Left ventricle myocardium inferior (tissue), 1 donor: ENCODE measurements at places on chromosomes 3 and 15. TPM values are rescaled to one million over a fixed set of nuclear protein-coding genes. Genes with fewer than 3 reads are reported as not detected.

EFCC1 gene
- total RNA-seq, result 1.5 TPM

CCDC54 gene
- not detected for total RNA-seq

HHLA2 gene
- total RNA-seq, result not detected

IL17RC gene
- total RNA-seq, result 35.0 TPM

LINGO1 gene
- 0.96 TPM for total RNA-seq

ZKSCAN7 gene
- total RNA-seq, result 2.6 TPM

DHX30 gene
- total RNA-seq, result 49.8 TPM

LTK gene
- 1.2 TPM for total RNA-seq

RFTN1 gene
- total RNA-seq, result 22.9 TPM

CDHR4 gene
- not detected for total RNA-seq

DNA sequence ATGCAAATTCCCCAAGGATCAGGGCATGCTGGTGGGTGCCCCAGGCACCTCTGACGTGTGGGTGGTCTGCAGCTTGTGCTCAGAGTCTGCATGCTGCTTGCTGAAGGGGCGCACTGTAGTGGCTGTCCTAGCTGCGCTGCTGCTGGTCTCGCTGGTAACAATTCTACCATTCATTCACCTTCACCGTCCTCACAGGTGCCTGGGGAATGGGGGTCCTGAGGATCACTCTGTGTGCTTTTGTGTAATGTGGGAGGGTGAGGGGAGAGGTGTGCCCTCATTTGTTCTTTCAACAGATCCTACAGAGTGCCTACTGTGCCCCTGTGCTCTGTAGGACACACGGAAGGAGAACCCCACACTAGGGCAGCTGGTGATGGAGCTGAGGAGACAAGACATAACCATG is 2.1 kb upstream of the ITGA11 start:
- DNase-seq, result no peak

- no peak for DNase-seq
These were observed 15.0 kb downstream of the SNAP23 start for GRCh38 chr15:42510258-42511006.

DNA sequence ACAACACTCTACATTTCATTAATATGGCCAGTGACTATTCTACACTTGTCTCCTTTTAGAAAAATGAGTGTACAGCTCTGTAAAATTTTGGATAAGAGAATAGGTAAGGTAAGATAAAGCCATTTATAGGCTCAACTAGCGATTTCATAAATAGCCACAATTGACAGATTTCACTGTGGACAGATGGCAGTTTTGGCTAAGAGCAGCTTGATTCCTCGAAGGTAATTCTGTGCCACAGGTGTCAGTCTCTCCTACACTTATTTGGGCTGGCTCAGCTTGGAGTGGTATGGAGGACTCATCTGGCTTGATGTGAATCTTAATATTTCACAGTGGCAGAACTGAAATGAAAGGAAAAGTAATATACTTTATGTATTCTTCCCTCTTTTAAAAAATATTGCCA is 536.7 kb upstream of the TBL1XR1 start:
- no peak for DNase-seq

DNA sequence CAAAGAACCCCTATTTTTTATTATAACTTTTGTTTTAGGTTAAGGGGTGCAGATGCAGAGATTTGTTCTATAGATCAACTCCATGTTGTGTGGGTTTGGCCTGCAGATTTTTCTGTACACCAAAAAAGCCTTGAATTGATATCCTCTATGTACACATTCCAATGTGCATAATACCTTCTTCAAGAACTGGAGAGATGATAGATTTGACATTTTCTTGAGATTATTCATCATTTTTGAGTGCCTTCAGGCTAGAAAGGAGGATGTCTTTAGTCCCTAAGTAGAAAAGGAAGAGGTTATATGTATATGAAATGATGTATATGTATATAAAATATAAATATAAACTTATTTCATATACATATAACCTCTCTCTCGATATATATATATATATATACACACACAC is 1190.0 kb upstream of the ALCAM start:
- DNase-seq, result no peak

DNA sequence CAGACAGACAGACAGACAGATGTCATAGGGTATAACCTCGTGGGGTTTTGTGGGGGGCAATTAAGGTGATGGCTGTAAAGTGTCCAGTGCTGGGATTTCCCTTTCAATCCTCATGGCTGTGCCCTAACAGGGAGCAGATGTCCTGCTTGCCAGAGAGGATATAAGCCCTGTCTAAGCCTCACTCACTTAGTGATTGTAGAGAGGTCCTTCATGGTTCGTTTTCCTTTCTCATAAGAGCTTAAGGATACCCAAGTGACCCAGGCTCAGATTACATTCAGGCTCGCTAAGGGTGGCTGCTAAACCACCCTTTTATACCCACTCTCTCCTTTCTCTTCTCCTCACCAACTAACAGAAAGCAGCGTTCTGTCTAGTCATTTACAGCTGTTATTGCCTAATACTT is 19.2 kb downstream of the LYSMD2 start:
- DNase-seq, result no peak

DNA sequence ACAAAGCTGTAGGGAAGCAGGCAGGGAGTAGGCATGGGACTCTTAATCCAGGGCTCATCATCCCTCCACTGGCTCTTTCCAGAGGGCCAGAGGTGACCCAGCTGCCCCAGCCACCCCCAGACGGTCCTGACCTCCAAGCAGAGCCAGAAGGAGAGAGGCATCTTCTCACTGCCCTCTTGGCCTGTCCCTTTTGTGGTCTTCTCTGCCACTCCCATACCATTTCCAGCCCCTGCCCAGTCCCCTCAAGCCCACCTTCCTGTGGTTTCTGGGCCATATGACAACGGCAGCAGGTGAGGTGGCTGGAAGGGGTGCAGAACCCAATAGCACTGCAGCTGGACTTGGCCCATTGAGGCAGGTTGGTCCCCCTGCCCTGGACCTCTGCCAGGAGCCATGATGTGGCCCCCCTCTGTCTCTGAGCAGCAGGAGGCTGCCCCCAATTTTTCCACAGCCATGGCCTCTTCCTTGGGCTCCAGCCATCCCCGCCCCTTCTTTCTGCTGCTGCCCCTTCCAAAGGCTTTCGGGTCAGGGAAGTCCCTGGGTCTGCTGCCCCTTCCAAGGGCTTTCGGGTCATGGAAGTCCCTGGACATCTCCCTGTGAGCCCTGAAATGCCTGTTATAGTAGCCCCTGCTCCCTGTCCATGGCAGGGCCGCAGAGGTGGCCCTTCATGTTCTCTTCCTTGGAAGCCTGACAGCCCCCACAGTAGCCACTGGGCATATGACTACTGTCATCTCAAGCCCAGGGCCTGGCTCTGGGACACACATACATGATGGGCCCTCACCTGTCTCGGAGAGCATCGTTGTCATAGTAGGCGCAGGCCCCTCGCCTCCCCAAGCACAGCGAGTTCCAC is 39.5 kb upstream of the RAB6B start:
- no peak for DNase-seq

- no peak for DNase-seq
These were observed 256.2 kb downstream of the RORA start for GRCh38 chr15:60972866-60973265.

- peak; percentile 24 for DNase-seq
These were observed 95.3 kb downstream of the ITPR1 start for GRCh38 chr3:4588466-4588865.

GRCh38 chr15:42035435-42035761 is 14.6 kb upstream of the PLA2G4E start:
- no peak for DNase-seq

- peak; percentile 13 for DNase-seq
These were observed 91.1 kb downstream of the VGLL4 start for GRCh38 chr3:11552289-11553264.

DNA sequence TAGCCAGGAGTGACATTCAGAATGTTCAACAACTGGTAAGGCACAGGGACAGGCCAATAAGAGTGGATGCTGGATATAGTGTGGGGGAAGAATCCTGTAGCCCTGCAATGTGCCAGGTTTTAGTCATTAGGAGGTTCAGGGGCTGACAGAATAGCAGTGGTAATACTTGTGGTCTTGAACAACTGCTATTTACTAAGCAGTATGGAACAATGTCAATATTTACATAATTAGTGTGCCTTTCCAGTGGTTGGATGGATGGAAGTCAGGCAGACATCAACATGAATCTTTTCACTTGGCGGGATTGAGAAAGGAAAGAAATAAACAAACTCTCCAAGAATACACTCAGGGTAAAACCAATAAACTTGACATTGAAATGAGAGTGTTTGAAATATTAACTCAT is 55.1 kb downstream of the OTOL1 start:
- no peak for DNase-seq

DNA sequence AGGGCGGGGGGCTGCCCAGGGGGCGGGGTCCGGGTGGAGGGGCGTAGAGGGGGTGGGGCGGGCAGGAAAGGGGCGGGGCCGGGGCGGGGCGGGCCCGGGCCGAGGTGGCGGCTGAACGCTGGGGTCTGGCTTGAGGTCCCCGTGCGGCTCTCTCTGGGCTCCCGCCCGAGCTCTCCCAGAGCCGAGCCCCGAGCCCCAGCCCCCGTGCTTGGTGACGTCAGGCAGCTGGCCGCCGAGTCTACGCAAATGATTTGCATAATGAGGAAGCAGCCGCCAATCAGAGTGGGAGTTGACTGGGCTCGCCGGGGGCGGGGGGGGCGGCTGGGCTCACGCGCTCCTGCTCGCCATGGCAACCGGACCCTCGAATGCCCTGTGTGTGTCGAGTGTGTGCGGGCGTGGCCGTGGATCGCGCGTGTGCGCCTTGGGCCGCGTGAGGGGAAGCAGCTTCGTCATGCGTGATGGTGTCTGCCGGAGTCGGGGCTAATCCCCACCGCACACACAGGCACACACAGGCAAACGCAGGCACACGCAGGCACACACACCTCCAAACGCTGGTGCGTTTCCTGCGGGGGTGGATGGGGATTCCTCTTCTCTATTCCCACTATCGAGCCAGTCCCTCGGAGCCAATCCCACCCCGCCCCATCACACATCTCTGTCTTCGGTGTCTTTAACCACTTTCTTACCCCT is at the start of gene CELF6:
Gene CELF6, minus strand, starts transcription at position 173 of the 687 bp plus-strand sequence. CDS start 283 bp downstream, outside the sequence.
- DNase-seq, result peak; percentile 69

- DNase-seq, result no peak
These were observed 65.2 kb downstream of the LPP start for GRCh38 chr3:188219147-188219546.

DNA sequence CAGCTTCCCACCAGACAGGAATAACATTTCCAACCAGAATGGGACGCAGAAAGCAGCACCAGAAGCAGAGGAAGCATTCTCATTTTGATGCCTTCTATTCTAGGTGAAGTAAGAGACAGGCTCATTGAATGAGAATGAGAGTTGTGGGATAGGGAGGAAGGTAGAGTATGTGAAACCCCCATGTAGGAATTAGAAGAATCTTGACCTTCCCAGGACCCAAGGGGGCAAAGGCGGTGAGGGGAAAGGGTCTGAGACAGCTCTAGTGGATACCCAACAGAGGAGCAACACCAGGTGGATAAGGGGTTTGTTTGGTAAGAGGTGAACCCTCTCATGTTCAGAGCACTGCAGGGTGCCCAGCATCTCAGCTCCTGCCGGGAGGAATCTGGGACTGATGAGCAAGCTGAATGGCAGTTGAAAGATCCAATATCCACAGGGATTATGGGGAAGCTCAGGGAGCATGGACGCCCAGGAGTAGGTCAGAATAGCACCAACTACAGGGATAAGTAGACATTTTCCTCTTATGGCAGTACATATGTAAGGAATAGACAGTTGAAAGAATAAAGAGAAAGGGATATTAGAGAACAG is 77.0 kb downstream of the PLCL2 start:
- no peak for DNase-seq

DNA sequence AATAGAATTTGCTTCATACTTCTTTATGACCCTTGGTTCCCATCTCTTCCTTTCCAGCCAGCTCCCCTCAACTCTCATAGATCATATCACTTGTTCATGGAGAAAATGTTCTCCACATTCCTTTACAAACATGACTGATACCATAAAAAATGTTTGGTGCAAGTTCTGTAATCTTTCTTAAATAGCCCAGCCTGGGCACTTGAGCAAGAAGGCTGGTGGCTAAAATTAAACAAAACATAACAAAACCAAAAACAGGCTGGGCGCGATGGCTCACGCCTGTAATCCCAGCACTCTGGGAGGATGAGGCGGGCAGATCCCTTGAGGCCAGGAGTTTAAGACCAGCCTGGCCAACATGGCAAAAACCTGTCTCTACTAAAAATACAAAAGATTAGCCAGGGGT is 8.9 kb upstream of the POLR2M start:
- DNase-seq, result no peak

- no peak for DNase-seq
These were observed 80.8 kb upstream of the FHIT start for GRCh38 chr3:61331929-61332552.

DNA sequence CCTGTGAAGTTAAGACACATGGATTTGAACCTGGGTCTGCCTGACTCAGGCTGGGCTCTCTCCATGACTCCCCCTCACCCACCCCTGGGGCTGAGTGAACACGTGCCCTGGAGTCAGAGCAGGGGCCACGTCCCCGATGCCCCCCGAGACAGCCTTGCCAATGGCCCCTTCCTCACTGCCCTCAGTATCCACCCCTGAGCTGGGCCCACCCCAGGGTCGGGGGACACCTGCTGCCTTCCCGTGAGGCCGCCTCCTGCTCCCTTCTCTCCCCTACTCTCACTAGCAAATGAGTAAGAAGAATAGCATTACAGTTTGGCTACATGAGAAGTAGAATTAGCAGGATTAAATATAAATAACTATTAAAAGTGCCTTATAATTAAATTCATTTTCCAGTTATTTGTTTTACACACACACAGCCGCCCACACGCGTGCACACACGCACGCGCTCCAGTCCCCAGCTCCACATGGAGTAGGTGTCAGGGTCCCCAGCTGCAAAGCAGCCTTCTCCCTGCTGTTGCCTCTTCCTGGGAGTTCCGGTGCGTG is 117.4 kb upstream of the LINGO1 start:
- DNase-seq, result no peak

- no peak for DNase-seq
These were observed 413.0 kb downstream of the TUSC7 start for GRCh38 chr3:117122609-117123008.

GRCh38 chr15:41862515-41863116 is 24.0 kb downstream of the PLA2G4B start:
- DNase-seq, result no peak

DNA sequence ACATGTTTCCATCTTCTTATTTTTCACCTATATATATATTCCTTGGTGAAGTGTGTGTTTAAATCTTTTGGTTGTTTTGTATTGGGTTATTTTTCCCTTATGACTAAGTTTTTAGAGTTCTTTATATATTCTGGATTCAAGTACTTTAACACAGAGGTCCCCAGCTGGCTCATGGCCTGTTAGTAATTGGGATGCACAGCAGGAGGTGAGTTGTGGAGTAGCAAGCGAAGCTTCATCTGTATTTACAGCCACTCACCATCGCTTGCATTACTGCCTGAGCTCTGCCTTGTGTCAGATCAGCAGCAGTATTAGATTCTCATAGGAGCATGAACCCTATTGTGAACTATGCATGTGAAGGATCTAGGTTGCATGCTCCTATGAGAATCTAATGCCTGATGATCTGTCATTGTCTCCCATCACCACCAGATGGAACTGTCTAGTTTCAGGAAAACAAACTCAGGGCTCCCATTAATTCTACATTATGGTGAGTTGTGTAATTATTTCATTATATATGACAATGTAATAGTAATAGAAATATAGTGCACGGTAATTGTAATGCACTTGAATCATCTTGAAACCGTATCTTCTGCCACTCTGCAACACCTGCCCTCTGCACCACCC is 151.6 kb downstream of the RSRC1 start:
- no peak for DNase-seq

- DNase-seq, result no peak
These were observed 103.9 kb downstream of the FBN1 start for GRCh38 chr15:48541341-48542278.

- DNase-seq, result no peak
These were observed 456.3 kb downstream of the GABRG3 start for GRCh38 chr15:27427276-27427675.
